CD4-positive, alpha-beta T cell treated with Interleukin-17A for 1 hour (primary cell): ENCODE measurements at places on chromosomes 12 and 14.

GRCh38 chr14:95835121-95835730, 41.4 kb upstream of the TUNAR start:
- no peak for DNase-seq

DNA sequence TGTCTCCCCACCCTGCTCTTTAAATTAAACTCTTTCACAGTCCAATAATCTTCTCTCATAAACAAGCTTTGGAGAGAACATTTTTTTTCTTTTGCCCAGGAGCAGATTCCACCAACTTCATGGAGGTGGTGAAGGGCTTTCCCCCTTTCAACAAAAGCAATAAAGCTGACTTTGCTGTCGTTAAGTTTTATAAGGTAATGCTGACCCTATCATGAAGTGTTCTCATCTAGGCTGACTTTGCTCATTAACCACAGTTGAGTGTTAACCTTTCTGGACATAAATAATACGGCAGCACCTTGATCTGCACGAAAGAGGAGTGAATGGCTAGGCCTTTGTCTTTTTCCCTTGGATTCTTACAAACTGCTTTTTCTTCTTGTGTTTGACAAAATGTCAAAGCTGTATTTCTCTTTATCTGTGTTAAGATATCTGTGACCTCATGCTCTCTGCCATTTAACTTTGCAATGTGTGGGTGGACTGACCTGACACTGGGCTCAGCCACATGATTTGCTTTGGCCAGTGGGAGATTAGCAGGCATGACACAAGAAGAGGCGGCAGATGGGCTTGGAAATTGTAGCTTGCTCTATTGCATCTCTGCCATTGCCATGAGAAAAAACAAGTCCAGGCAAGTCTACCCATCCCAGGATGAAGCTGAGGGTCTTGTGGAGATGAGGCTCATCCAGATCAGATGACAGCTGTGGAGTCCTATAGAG, 470.9 kb upstream of the CCDC196 start:
- no peak for DNase-seq

DNA sequence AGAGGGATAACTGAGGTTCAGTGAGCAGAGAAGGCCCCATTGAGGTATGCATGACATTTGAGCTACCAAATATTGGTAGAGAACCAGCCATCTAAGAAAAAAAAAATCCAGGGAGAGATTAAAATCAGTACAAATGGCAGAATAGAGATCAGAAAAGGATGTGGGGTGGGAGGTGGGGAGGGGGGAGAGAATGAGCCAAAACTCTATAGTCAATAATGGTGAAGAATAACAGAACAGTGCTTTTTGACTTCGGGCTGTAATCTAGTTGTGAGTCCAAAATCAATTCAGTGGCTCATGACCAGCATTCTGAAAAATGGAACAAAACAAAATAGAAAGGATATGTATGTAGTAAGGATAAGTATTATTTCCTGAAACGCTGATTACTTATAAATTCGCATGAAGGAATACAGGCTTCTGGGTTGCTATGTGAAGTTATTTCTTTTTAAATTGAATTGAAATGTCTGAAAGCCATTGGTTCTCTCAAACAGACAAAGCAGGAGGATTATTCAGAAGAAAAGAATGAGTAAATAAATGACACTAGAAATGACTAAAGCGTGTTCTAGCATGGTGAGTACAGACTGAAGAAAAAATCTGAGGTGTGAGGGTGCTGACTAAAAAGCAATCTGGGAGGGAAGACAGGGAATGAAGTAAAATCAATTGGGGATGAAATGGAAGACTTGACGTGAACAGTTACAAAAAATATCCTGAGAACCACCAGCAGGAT, 72.4 kb downstream of the ATP2B1 start:
- no peak for DNase-seq

- DNase-seq: no peak
Measured at GRCh38 chr14:69014829-69015259, 35.7 kb upstream of the ACTN1 start.

DNA sequence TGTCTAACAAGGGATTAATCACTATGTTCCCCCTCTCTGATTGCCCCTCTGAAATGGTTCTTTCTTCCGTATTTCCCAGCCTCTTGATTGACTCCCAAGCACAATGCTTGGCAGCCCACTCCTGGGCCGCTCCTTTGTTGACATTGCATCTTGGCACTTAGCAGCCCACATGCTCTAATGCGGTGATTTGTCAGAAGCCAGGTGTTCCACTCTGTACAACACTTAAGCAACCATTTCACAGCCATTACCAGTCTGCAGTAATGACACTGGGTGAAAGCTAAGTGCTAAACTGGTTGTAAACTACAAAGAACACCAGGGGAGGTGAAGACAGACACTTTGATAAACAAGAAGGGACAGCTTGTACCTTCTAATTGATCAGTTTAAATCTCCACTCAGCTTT, 353.5 kb downstream of the TMEM132D start:
- DNase-seq: no peak
